ENCODE measurements at places on chromosomes 13 and 19. TPM values are rescaled to one million over a fixed set of nuclear protein-coding genes. Genes with fewer than 3 reads are reported as not detected.
A peak's percentile ranks its signal among the peaks of the same experiment; 100 is the strongest.

DNA sequence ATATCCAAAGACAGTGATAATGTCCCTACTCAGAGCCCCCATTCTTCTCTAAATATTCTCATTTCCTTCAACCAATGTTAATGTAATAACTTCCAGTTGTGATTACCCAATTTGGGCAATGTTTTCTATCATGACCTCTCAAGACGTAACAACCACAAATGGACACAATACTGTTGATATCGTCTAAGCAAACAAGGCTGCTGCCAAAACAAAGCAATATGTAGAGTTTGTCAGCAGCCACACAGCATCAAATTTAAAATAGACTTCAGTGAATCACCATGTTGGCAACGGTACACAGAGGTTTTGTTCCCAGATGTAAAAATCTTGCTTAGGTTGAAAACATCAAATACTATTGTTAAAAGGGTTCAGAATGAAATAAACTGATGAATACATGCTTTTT lies 205.1 kb downstream of the DACH1 start:
- no peak overlapping the region for H3K4me3 ChIP-seq
- H3K27ac ChIP-seq, result no peak overlapping the region
- no peak for DNase-seq

DNA sequence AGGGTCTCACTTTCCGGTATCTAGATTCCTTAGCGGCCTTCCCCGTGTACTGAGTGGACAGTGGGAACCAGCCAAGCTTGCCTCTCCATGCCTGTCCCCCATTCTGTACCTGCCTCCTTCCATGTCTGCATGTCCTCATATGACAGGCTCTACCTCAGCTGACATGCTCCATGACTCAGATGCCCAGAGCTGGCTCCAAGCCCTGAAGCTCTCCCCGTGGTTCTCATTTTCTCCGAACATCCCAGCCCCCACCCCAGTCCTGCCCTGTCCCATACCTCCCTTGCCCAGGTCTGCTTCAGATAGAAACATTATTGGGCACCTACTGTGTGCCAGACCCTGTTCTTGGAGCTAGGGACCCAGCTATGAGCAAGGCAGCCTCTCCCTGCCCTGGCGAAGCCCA lies 17.1 kb upstream of the SHFL start:
- DNase-seq, result no peak
- H3K27ac ChIP-seq, result no peak overlapping the region
- H3K27me3 ChIP-seq, result no peaks in the 10 kb centered on the region
- no peak overlapping the region for H3K4me3 ChIP-seq

- H3K4me3 ChIP-seq, result no peak overlapping the region
- H3K4me1 ChIP-seq, result peaks cover 16% of the 10 kb centered on the region
- no peak for DNase-seq
- no peak overlapping the region for H3K27ac ChIP-seq
- H3K27me3 ChIP-seq, result no peaks in the 10 kb centered on the region
- no peaks in the 10 kb centered on the region for H3K36me3 ChIP-seq
These were observed 3.1 kb downstream of the CEACAM3 start for GRCh38 chr19:41799444-41800000.

The LILRB4 gene
- 43.7 TPM for total RNA-seq

DNA sequence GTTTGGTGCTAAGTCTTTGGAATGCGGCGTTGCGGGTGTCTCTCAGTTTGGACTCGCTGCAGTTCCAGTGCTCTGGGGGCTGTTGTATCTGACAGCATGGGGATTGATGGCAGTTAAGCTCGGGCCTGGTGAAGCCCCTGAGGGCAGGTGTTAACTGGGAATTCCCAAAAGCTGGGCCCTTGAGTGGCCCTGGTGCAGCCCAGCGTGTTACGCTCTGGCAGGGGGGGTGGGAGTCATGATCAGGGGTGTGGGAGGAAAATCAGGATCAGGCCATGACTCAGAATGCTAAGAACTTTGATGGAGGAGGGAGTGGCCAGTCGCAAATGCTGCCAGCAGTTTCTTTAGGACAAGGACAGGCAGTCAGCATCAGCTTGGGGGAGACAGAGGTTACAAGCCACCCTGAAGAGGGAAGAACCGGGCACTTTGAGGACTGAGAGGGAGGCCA lies 19.6 kb downstream of the AP2A1 start:
- peaks cover 83% of the 10 kb centered on the region for H3K36me3 ChIP-seq
- H3K27ac ChIP-seq, result no peak overlapping the region
- H3K4me3 ChIP-seq, result no peak overlapping the region
- no peak for DNase-seq
- H3K27me3 ChIP-seq, result no peaks in the 10 kb centered on the region

GRCh38 chr13:45695198-45695730 lies 6.9 kb upstream of the CBY2 start:
- no peaks in the 10 kb centered on the region for H3K36me3 ChIP-seq
- no peak for DNase-seq
- H3K4me1 ChIP-seq, result no peaks in the 10 kb centered on the region
- H3K27me3 ChIP-seq, result no peaks in the 10 kb centered on the region
- H3K27ac ChIP-seq, result no peak overlapping the region

DNA sequence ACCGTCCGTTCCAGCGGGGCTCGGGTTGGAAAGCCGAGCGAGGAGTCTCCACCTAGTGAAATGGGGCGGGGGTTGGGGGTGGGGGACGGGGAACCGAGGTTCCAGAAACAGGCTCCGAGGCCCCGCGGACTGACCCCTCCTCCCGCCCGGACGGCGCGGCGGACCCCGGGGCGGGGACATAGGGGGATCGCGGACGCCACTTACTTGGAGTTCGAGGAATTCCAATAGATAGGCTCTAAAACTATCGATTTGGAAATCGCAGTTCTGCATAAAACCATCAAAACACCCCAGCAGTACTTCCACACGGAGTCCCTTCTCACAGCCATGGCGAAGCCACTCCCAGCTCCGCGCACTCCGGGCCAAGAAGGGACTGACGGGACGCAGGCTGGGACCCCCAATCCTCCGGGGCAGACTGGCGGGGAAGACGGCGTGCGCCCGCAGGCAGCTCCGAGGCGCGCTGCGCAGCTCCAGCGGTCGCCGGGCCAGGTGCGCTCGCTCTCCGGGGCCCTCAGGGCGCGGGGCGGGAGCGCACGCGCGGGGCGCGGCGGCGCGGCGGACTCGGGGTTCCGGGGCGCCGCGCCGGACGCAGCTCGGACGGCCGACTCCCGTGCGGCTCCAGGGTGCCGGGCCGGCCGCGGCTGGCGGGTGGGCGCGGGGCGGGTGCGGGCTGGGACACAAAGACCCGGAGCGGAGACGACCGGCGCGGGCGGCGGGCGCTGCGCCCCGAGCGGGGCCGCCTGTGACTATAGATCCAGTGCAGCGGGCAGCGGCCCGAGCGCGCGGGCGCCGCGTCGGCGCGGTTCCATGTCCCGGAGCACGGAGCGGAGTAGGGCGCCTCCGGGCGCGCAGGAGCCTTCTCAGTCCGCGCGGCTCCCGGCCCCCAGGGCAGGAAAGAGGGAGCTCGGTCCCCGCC lies 567 bp downstream of the EFNB2 start:
- H3K4me1 ChIP-seq, result peaks cover 39% of the 10 kb centered on the region
- peak; percentile 53 for DNase-seq
- no peaks in the 10 kb centered on the region for H3K36me3 ChIP-seq
- peaks cover 6% of the 10 kb centered on the region for H3K27me3 ChIP-seq
- H3K4me3 ChIP-seq, result peak overlapping the region; percentile 88
- H3K27ac ChIP-seq, result peak overlapping the region; percentile 80

DNA sequence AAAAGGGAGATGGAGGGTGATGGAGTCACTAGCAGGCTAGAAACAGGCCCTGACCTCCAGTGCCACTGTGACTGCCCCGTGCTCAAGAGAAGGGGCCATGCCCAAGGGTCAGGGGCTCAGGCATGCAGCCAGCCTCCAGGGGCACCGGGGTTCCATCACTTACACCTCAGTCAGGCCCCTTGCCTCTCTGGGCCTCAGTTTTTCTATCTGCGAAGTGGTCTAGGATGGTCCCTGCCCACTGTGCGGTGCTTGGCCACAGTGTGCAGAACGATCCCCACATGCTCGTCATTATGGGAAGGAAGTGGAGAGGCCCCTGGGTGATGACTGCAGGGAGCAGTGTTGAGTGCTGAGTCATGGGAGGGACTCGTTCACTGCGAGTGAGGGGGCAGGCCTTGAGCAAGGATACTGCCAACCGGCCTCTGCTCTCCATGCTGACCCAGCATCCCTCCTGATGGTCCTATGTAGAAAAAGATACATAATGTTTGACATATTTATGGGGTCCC lies 23.1 kb downstream of the TMED1 start:
- H3K36me3 ChIP-seq, result peaks cover 97% of the 10 kb centered on the region
- H3K27me3 ChIP-seq, result no peaks in the 10 kb centered on the region
- no peak for DNase-seq
- no peak overlapping the region for H3K4me3 ChIP-seq
- peaks cover 16% of the 10 kb centered on the region for H3K4me1 ChIP-seq
- peak overlapping the region; percentile 18 for H3K27ac ChIP-seq

The CYP2A6 gene
- 2.0 TPM for total RNA-seq

GRCh38 chr13:26558074-26558805 lies 757 bp downstream of the WASF3 start:
- peak; percentile 46 for DNase-seq
- peak overlapping the region; percentile 63 for H3K4me3 ChIP-seq
- peaks cover 10% of the 10 kb centered on the region for H3K4me1 ChIP-seq
- no peaks in the 10 kb centered on the region for H3K36me3 ChIP-seq
- H3K27me3 ChIP-seq, result peaks cover 3% of the 10 kb centered on the region
- peak overlapping the region; percentile 72 for H3K27ac ChIP-seq

The VAV1 gene
- total RNA-seq, result 36.2 TPM

The SOX21 gene
- 0.18 TPM for total RNA-seq

DNA sequence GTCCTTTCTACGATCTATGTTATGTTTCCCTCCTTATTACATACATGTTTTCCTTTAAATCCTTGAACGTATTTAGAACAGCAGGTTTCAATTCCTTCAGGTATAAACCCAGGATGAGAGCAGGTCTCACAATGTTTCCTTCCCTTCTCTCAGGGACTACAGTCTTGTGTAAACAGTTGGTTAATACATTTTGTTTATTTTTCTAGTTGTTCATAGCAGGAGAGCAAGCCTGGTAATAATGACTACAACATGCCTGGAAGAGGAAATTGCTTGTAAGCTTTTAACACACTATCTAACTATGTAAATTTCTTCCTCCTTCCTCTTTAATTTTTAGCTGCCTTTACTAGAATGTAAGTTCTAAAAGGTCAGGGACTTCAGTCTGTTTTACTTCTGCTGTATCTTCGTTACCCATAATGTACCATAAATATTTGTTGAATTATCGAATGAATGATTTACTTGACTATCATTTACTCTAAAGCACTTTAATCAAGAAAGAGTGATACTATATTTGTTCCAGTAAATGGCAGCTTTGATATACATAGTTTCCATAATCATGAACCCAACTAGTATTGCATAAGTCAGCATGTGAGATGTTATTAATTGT lies 28.9 kb upstream of the TNFRSF19 start:
- H3K27ac ChIP-seq, result no peak overlapping the region
- H3K36me3 ChIP-seq, result no peaks in the 10 kb centered on the region
- H3K4me3 ChIP-seq, result no peak overlapping the region
- DNase-seq, result no peak

DNA sequence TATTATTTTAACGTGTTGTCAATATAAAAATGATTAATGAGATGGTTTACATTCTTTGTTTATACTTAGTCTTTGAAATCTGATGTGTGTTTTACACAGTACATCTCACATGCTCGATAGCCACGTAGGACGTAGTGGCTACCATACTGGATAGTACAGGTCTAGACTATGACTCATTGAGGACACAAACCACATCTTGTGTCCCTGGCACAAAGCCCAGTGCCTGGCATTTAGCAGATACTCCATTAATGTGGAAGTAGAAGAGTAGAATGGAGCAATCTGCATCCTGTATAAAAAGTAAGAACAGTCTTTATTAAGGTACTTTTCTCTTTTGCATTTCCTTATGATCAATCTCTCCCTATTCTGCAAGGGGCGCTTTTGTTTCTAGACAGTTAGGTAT lies 49.0 kb upstream of the FRY start:
- H3K27ac ChIP-seq, result no peak overlapping the region
- no peak overlapping the region for H3K4me3 ChIP-seq
- no peaks in the 10 kb centered on the region for H3K4me1 ChIP-seq
- peak; percentile 89 for DNase-seq
- H3K27me3 ChIP-seq, result no peaks in the 10 kb centered on the region

The SIGLEC12 gene
- total RNA-seq, result 5.9 TPM

GRCh38 chr19:51697169-51697776 lies 4.1 kb downstream of the SPACA6 start:
- no peak for DNase-seq
- H3K27ac ChIP-seq, result no peak overlapping the region
- peaks cover 63% of the 10 kb centered on the region for H3K36me3 ChIP-seq
- H3K4me1 ChIP-seq, result peaks cover 13% of the 10 kb centered on the region

DNA sequence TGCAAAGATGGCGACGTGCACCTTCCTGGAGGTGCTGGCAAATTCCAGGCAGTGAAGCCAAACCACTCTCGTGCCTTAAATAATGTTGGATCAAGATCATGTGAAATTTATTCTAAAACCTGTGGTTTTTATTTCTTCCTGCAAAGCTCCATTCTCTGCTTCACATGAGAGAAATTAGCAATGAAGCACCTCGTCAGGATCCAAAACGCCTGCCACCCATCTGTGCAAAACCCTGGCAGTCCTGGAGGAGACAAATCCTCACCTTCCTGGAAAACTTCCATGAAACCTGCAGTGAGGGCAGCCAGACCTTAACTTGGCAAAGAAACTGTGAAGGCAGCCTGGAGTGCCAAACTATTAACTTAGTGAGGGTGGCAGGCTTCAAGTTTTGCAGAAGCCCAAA lies 47.6 kb downstream of the CHST8 start:
- DNase-seq, result no peak
- H3K27me3 ChIP-seq, result no peaks in the 10 kb centered on the region
- no peak overlapping the region for H3K27ac ChIP-seq

The LRRC4B gene
- 3.9 TPM for total RNA-seq

GRCh38 chr19:14054721-14055120 lies 7.2 kb downstream of the PALM3 start:
- DNase-seq, result no peak
- peaks cover 7% of the 10 kb centered on the region for H3K4me1 ChIP-seq
- peaks cover 16% of the 10 kb centered on the region for H3K27me3 ChIP-seq
- H3K36me3 ChIP-seq, result peaks cover 23% of the 10 kb centered on the region
- H3K4me3 ChIP-seq, result no peak overlapping the region
- no peak overlapping the region for H3K27ac ChIP-seq

The NUFIP1 gene
- 3.8 TPM for total RNA-seq

DNA sequence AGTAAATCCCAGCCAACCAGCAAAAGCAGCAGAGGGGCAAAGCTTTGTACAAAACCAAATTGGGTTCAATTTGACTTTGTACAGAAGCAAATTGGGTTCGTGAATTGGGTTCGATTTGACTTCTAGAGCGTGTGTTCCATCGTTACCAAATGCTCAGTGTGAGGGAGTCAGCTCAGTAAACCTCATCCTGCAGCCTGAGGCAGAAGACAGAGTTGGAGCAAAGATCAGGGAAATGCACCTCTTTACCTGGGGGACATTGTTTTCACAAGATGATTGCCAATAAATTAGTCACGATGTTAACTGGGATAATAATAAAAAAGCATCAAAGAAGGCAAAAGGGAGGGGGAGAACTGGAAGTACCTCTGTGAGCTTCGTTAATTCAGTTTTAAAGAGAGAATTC lies 1.5 kb downstream of the RAB20 start:
- peaks cover 60% of the 10 kb centered on the region for H3K4me1 ChIP-seq
- peak overlapping the region; percentile 93 for H3K27ac ChIP-seq
- H3K36me3 ChIP-seq, result peaks cover 8% of the 10 kb centered on the region
- H3K27me3 ChIP-seq, result no peaks in the 10 kb centered on the region
- no peak for DNase-seq

The ZNF121 gene
- total RNA-seq, result 23.2 TPM
